ENCODE measurements at places on chromosomes 2 and 18.

DNA sequence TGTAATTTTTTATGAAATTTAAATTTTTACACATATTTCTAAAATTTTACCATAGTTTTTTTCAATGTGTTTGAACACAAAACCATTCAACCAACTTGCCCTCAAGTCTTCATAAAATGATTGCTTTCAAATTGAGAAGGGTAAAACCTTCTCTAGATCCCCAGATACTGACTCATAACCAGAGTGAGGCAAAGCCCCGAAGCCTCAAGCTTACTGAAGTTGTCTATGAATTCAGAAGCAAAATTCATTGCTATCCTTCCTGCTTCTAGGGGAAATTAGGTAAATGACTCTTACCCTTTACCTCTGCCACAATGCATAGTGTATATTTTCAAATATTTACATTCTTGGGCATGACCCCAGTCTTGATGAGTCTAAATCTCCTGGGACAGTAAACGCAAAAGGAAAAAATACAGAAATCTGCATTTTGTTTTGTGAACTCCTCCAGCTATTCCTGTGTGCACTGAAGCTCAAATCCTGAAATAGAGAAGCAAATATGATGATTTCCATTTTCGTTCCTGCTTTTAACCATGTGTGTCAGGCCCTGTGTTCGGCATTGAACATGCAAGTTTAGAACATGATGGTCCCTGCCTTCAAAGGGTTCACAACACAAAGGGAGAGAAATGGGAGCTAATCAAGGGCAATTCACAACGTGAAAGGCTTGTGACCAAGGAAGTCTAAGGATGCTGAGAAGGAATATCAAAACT is 246.3 kb downstream of the SUCLG1 start:
- DNase-seq: no peak

GRCh38 chr2:46252891-46253659 is 44.1 kb upstream of the EPAS1 start:
- DNase-seq: peak; percentile 85

DNA sequence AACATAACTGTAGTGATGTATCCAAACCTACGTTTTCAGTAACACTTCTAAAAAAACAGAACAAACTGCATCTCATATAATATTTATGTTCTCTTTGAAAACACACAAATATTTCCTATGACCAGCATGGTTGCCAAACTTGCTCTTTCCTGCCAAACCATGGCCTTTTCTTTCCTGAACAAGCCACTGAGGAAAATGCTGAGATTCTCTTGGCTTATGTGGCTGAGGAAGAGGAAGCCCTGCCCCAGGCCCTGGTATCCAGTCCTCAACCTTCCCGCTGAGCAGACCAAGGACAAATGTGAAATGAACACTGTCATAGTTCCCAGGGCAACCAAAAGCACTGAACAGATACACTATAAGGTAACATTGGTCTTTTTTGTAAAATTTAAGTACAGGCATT is 35.9 kb upstream of the NARS1 start:
- no peak for DNase-seq

DNA sequence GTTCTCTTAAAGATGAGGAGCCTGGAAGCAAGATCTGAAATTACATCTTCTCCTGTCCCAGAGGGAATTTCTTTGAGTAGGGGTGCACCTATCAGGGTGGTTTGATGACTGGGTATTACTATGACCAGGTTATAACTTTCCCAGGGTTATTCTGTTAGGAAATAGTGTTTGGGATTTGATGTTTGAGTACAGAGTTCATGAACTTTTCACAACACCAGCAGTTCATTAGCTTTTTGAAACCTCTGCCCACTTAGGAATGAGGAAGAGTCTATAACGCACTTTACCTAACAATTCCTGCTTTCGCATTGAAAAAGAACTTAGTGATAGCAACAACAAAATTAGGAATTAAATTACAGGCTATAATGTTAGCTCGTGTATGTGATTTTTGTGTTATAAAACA is 58.6 kb downstream of the ALMS1 start:
- no peak for DNase-seq

Measured in NCI-H1436 (cell line).